CD8-positive, alpha-beta memory T cell (primary cell): ENCODE measurements at places on chromosomes 7 and 10. TPM values are rescaled to one million over a fixed set of nuclear protein-coding genes. Genes with fewer than 3 reads are reported as not detected.

- no peak for DNase-seq
Measured at GRCh38 chr10:47266602-47267001, 33.4 kb upstream of the GDF10 start.

DNA sequence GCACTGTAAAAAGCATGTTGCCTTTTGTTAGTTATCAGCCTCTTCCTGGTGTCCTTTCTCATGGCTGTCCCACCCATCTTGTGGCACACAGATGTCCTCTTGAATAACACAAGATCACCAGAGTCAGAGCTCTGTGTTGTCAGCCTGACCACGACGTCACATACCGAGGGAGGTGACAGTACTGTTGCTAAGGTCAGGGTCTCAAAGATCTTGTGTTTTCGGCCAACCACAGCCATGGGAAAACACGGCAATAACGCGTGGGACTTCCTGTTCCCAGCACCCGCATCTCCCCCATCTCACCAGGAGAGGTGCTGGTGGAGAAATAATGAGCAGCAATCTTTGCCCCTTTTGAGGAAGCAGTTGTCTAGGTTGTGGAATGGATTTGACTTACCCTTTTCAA lies 40.4 kb downstream of the NPVF start:
- DNase-seq, result no peak

GRCh38 chr7:124257638-124258308 lies 224.9 kb upstream of the TMEM229A start:
- no peak for DNase-seq

CLCN1 gene
- 0.11 TPM for total RNA-seq

- peak; percentile 34 for DNase-seq
Measured at GRCh38 chr10:17617031-17617911, at the start of gene HACD1. TSS of gene HACD1 (minus strand) at chr10:17617374. CDS start at chr10:17617339, 35 bp downstream.

DNA sequence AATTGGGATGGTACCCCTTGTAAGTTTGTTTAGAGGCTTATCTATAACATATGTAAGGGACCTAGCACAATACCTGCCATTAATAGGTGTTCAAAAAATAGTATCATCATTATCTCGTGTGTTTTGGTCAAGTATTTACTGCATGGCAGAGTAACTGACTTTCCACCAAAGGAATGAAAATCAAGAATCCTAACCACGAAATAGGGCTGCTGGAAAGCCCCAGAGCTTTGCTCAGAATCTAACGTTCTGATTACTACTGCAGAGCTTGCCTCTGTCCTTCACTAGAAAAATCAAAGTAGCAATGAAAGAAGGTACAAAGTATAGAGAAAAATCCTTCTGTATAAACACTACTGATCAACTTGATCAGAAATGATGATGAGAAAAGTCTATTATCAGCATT lies 34.9 kb downstream of the DCLRE1C start:
- no peak for DNase-seq

GRCh38 chr10:124546957-124547646 lies 85.5 kb downstream of the LHPP start:
- no peak for DNase-seq

ANLN gene
- 31.0 TPM for total RNA-seq

CUTC gene
- total RNA-seq, result 27.5 TPM

- no peak for DNase-seq
Measured at GRCh38 chr7:104903044-104903443, 111.0 kb upstream of the KMT2E start.

YWHAG gene
- 151 TPM for total RNA-seq

IDI2 gene
- total RNA-seq, result not detected

HOXA10 gene
- total RNA-seq, result not detected

IFIT5 gene
- 6.2 TPM for total RNA-seq

DNA sequence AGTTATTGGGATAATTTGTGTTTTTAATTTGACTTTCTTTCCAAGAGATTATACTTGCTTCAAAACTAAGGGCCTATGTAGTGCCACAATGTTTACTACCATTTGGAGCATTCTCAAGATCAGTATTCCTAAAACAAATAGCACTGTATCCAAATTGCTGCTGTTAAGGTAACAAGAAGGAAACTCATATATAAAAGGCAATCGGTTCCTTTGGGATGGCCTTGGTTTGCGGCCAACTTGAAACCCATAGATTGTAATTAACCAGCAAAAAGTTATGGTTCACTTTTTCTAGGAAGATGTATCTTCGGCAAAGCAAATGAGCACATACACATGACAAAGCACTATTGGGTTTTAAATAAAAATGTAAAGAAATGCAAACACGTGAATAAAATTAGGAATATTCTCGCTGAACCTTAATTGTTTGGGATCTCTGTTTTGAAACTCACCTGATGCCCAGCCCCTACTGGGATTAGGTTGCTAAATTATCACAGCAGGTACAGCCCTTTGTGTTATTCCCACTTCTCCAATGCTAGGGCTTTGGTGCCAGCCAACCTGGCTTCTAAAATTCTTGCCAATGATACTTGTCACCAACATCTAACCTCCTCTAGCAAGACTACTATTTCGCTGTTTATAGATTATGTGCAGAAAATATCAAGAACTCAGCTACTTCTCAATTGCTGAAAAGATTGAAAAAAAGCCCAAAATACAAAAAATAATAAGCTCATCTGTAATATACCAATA lies 16.0 kb downstream of the CDNF start:
- no peak for DNase-seq

GBX1 gene
- not detected for total RNA-seq

AGBL3 gene
- total RNA-seq, result 2.5 TPM

NPSR1 gene
- not detected for total RNA-seq

- DNase-seq, result no peak
Measured at GRCh38 chr7:49166441-49166840, 242.1 kb downstream of the CDC14C start.

- no peak for DNase-seq
Measured at GRCh38 chr7:110075450-110075849, 1015.5 kb upstream of the LRRN3 start.
